ENCODE measurements at places on chromosomes 12 and 14.

DNA sequence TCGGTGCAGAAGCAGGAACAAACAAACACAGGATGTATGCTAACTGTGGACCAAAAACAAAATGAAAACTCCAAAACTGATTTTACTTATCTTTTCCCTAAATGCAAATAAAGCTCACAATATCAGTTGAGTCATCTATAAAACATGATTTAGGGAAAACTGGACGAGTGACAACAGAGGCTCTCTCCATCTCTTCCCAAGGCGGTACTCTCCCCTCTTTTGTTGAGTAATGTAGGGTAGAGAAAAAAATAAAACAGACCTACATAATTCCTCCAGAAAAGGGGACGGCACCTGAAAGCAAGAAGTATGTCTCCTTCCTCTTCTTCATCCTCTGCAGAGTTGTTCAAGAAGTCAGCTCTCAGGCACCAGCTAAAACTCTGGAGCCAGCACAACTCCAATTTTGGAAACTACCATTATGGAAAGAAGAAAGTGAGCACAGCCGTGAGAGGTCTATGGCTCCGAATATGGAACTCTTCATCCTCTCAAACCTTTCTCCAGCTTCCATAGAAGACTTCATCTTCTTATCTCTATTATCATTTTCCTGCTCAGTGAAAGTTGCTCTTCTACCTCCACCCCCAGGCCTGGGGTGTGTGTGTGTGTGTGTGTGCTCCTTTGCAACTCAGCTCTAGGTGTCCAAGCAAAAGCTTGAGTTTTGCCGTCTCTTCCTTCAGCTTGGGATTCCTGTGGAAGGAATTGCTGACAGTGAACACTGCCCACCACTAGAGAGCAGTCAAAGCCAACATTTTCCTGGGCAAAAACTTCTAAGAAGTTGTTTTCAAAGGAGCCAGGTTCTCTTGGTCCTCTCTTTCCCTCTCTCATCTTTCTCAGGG, 155.4 kb downstream of the DIO2 start:
- DNase-seq, result peak; percentile 43

DNA sequence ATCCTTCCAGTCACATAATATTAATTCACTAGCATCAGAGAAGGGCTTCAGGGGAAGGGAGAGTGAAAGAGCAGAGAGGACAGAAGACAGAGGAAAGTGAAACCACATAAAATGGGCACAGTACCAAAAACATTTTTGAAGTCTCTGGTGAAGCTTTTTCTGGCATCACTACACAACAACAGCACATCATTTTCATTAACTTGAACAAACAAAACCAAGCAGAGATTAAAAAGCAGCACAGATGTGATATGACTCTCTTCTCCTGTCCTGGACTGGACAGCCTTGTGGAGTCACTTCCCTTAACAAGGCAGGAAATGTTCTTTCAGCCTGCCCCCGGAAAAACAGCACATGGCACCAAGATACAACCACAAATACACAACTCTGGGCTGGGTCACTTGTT, 112.0 kb downstream of the TSPAN8 start:
- DNase-seq, result peak; percentile 48

DNA sequence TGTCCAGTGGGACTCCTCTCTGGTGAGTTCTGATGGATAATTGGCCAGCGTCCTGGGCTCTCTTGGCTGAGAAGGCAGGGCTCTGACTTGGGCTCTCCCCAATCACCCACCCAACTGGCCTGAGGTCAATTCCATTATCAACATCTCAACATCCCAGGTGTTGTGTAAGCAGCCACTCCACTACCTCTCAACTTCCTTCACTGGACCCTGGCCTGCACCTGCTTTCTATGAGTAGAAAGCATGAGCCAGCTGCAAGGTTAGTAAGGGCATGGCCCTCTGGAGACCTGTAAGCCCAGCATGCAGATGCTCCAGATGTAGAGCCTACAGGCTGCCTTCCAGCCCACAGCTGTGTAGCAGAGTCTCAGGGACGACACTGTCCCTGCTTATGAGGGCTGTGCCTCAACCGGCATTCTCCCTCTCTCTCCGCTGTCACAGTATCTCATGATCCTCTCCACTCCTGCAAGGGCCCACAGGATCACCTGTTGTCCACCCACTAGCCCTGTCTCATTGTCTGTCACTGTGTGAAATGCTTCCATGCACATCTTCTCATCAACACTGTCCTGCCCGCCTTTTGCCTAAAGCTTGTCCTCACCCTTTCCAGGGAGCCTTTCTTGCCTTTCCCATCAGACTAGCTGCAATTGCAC, 5.4 kb upstream of the KRT81 start:
- DNase-seq, result no peak

- no peak for DNase-seq
Measured at GRCh38 chr14:77187649-77188012, 6.0 kb downstream of the TMEM63C start.

- no peak for DNase-seq
Measured at GRCh38 chr12:16021026-16021425, 109.9 kb downstream of the DERA start.

DNA sequence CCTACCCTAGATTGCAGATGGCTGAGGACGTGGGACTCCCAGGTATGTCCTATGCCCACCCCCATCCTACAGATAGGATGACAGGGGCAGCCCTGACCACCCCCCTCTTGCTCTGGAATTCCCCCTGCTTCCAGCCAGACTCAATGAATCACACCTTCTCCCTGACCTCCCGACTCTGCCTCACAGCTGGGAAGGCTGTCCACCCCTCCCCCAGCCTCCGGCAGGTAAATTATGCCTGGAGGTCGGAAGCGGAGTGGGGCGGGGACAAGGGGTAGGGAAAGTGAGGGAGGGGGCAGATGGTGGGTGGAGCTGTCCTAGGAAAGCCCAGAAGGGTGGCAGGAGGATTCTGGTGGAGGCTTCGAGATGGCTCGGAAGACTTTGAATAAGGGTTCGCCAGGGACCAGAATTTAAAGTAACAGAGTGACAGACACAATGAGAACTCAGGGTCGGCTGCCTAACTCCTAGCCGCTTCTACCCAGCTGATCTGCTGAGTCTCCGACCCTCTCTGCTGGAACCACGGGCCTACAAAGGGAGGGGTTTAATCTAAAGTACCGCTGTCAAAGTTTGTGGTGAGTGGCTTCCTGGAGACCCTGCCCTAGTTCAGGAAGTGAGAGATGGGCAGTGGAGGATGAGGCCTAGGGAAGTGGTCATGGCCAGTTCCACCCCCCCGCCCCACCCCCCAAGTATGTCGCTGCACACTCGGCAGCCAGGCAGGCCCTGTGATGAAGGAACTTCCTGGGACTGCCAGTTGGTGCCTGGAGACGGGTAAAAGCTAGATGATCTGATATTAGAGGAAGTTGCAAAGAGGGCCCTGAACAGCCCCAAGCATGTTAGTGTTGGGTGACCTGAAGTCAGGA, 4.2 kb downstream of the PLEKHG3 start:
- no peak for DNase-seq

- DNase-seq, result no peak
Measured at GRCh38 chr12:88251798-88252197, 109.7 kb downstream of the TMTC3 start.

DNA sequence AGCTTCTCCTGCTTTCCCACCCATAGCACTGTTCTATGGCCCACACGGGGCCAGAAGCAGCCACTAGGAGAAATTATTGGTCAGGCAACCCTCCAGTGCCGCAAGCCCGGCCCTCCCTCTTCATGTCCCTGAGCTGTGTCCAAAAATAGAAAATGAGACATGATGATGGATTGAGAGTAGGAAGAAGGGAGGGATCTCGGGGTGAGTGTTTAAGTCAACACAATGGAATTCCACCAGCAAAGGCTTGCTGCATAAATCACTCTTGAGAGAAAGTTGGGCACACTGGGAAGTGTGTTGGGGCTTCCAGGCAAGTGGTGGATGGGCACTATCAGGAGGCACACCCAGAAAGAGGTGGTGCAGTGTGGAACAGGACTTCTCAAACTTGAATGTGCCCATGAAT, 94.2 kb downstream of the LLPH start:
- DNase-seq, result peak; percentile 8

DNA sequence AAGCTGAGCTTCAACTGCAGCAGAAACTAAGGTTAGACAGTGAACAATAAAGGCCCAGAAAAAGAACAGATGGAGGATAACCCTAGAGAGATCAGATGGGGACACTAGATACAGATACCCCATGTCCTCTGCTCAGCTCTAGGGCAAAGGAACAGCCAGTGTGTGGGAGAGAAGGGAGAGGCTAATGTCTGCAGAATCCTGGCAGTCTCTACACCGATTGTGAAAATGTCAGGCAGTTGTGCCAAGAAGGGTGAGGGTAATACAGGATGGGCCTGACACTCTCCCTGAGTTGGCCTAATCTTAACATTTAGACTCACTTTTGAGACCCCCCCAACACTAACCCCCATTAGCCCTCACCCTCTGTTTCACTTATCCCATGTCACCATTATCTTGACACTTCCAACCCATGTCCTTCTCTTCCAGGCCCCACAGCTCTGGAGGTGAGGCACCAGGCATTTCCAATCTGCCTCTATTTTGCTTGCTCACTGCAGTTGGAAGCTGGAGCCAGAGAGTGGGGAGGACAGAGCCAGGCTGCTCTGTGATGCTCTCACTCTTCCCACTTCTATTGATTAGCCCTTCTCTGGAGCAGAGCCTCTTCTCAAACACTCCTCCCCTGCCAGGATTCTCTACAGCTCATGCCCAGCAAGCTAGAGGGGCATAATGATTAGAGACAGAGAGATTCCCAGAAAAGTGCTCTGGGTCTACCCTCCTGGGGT, 3.0 kb upstream of the BLOC1S1 start:
- DNase-seq, result no peak

GRCh38 chr14:54703082-54703481, 136.2 kb downstream of the SAMD4A start:
- no peak for DNase-seq

DNA sequence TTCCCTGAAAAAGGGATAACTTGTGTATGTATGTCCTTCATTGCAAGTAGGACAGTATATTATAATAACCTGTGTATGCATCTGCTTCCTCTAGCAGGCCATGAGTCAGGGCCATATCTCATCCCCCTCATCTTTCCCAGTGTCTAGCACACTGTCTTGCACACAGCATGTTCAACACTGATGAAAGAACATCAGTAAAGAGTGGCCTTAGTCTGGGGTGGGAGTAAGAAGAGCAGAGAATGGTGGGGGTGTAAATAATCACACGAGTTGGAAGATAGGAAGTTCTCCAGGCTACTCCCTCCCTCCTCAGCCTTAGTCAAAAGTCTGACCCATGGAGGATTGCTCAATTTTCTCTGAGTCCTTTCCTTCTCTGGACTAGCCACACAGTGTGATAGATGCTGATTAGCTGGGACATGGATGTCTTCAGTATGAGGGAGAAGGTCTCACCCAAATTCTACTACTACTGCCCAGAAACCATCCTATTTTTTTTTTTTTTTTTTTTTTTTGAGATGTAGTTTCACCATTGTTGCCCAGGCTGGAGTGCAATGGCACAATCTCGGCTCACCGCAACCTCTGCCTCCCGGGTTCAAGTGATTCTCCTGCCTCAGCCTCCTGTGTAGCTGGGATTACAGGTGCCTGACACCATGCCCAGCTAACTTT, 14.6 kb upstream of the SP1 start:
- no peak for DNase-seq

DNA sequence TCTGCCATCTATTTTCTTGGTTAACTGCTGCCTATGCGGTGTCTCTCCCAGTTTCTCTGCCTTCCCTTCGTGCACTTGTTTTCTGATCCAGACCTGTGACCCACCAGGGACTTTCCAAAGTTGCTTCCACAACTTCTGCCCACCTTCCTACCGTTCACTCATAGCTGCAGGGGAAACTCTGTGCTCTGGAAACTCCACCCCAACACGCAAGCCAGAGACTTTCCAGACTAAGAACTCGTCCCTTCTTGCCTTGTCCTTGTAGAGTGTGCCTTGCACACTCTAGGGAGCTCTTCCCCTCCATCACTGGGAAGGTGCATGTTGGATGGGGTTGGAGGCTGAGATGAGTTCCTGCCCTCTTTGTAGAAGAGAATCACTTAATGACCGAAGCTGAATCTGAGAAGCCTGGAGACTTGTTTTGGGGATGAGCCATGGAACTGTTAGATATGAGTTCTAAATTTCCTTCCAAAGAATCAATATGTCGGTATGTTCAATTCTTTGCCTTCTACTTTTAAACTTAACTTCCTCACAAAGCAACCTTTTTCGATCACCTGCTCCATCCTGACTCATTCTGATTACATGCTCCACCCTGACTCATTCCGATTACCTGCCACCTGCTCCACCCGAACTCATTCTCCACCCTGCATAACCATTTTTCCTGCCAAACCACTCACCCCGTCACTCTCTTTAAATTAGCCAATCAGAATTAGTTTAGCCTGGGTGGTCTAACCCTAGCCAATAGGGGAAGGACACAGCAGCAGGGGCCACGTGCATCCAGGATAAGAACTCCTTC, 82.1 kb upstream of the CAPRIN2 start:
- no peak for DNase-seq

DNA sequence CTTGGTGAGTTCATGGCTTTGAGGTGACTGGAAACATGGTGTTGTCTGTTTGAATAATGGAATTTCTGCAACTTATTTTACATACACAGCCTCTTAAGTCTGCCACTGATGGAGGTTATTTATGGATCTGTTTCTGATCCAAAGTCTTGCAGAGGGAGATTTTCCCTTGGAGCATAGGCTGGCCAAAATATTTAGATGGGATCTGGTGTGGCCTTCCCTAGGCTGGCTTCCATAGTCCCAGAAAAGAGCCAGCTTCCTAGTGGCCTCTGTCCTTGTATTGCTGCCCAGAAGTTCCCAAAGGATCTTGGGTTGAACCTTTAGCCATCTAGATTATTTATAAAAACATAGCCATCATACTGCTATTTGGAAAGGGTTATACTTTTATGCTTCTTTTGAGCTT, 491.1 kb upstream of the RGS6 start:
- DNase-seq, result peak; percentile 30

DNA sequence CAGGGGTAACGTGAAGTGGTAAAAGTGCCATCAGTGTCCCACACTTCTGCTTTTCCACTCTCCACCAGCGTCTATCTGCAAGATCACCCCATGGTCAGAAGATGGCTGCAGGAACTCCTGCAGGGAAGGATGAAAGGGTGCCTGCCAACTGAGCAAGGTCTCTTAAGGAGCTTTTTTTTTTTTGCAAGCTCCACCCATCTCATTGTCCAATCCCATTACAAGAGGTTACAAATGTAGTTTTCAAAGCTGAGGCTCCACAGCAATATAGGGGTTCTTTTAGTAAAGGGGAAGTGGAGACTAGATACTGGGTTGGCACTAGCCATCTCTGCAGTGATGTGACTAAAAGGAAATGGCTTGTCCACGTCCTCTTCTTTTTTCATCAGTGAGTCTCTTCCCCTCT, 5.9 kb upstream of the BHLHE41 start:
- no peak for DNase-seq

DNA sequence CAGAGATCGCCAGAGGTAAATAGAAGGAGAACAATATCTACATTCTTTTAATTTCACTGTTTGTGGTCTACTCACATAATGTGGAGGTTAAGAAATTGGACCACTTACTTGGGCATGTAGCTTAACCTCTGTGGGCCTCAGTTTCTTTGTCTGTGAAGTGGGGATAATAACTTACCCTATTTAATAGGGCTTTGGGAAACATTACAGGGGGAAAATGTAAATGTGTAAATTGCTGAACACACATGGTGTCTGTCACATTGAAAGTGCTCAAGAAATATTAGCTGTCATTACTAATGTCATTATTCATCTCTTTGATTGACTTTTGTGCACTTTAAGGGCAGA, 140.5 kb downstream of the SLC8A3 start:
- DNase-seq, result no peak
